Stimulated activated CD4-positive, alpha-beta T cell treated with anti-CD3 and anti-CD28 coated beads, Interleukin-12 subunit alpha, Interleukin-12 subunit beta, amount 100 ng/mL, for 4 hours (primary cell): ENCODE measurements at places on chromosomes 4 and X.
A peak's percentile ranks its signal among the peaks of the same experiment; 100 is the strongest.

DNA sequence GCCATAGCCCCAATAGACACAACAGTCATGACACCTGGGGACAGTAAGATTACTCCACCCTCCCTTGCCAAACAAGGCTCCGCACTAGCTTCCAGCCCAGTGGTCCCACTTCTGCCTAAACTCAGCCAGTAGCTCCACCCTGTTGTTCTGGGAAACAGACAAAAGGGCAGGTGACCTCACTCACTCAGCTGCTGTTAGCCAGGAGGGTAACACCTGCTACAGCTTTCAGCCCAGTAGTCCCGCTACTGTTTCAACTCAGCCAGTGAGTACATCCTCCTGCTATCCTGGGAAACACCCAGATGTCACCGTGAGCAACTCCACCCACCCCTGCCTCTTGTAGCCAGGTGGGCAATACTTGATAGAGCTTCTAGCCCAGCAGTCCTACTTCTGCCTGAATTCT, 162.7 kb upstream of the CPXCR1 start:
- no peak for DNase-seq

GRCh38 chrX:114097866-114098265, 486.0 kb upstream of the HTR2C start:
- no peak for DNase-seq

DNA sequence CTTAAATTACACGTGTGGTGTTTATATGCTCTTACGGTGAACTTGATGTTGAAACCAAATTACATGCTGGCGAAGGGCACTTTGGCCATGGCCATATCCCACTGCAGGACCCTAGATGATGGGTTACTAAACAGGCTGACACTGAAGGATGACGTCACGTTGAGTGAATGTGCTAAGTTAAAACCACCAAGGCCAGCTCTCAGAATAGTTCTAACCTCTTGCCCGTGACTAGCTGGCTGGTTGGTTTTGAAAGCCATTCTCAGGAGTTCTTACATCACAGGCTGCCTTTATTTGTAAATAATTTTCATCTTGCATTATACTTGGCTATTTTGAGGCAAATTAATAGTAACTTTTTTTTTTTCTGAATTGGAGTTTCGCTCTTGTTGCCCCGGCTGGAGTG, 41.3 kb upstream of the PHEX start:
- no peak for DNase-seq

GRCh38 chrX:49042581-49043219, 457 bp downstream of the TFE3 start:
- DNase-seq: no peak

- no peak for DNase-seq
Observed at GRCh38 chr4:168803732-168804131, 206.3 kb downstream of the CBR4 start.

- peak; percentile 54 for DNase-seq
Observed at GRCh38 chr4:37453281-37453998, 208.9 kb downstream of the NWD2 start.

GRCh38 chr4:120331486-120332370, 265.1 kb upstream of the MAD2L1 start:
- no peak for DNase-seq

GRCh38 chr4:77050962-77051361, 24.8 kb downstream of the CCNI start:
- DNase-seq: no peak

DNA sequence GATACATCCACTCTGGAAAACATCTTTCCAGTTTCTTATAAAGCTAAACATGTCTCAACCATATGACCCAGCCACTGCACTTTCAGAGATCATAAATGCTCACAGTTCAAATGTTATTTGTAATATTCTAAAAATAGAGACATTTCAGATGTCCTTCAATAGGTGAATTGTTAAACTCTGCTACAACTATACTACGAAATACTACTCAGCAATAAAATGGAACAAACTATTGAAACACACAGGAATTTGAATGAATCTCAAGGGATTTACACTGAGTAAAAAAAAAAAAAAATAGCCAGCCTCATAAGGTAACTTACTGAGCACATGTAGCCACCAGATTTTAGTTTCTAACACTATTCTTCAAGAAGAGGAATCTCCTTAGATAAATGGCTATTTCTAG, 253.9 kb downstream of the PCDH18 start:
- no peak for DNase-seq

GRCh38 chr4:15476396-15476795, 6.7 kb downstream of the CC2D2A start:
- no peak for DNase-seq

DNA sequence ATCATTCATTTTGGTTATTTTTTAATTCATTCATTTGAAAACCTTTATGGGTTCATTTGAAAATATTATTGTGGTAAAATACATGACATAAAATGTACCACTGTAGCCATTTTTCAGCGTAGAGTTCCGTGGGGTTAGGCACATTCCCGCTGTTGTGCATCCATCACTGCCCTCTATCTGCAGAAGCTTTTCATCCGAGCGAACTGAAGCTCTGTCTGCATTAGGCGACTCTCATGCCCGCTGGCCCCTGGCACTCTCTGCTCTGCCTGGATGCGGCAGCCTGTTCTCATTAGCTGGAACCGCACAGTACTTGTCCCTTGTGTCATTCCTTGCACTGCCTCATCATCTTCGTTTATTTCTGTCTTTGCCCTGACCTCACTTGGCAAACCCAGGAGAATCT, 17.5 kb downstream of the CFAP99 start:
- no peak for DNase-seq

DNA sequence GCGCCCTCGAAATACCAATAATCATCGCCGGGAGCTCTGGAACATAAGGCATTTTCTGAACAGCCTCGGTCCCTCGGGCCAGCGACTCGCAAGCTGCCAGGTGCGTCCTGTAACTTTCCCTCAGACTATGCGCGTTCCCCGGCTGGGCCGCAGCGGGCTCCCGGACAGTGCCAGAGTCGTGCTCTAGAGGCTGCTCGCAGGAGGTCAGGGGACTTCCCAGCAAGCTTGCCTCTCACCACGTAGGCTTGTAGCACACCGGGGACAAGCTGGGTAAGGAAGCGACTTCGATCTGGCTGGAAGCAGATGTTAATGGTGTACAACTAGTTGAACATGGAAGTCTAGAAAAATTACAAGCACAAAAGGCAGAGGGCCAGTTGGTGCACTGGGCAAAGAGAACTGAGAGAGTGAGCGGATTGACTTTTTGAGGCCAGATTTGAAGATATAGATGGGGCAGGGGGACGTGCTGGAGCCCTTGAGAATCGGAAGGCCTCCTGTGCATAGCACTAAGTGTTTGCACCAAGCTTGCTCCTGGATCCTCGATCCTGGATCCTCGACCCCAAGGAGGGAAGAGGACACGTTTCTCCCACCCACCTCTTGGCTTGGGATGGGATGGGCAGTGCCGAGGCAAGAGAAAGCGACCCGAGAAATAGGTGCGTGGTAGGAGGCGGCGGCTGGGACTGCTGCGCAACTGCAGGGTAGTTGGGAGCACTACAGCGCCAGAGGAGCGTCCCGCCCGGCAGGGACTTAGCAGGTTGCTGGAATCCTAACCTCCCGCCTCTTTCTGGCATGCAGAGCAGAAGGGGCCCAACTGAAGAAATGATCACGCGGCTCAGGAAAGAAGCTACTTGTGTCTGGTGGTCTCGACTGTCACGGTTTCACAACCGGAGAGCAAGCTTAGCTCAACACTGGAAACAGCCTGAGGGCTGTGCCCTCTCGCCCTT, 19.9 kb upstream of the ZIC3 start:
- DNase-seq: no peak

DNA sequence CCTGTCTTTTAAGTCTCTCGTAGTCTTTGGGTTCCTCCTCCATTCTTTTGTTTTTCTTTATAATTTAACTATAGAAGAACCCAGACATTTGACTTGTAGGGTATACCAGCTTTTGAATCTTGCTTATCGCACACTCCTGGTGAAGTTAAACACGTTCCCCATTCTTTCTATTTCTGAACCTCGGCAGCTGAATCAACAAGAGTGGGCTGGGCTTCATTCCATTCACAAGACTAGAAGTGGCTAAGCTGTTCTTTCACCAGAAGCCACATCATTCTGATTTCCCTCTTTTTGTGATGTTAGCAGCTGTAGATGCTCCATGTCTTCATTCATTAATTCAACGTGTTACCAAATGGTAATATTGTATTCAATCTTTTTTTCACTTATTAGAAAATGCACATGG, 167.9 kb downstream of the CORIN start:
- no peak for DNase-seq

DNA sequence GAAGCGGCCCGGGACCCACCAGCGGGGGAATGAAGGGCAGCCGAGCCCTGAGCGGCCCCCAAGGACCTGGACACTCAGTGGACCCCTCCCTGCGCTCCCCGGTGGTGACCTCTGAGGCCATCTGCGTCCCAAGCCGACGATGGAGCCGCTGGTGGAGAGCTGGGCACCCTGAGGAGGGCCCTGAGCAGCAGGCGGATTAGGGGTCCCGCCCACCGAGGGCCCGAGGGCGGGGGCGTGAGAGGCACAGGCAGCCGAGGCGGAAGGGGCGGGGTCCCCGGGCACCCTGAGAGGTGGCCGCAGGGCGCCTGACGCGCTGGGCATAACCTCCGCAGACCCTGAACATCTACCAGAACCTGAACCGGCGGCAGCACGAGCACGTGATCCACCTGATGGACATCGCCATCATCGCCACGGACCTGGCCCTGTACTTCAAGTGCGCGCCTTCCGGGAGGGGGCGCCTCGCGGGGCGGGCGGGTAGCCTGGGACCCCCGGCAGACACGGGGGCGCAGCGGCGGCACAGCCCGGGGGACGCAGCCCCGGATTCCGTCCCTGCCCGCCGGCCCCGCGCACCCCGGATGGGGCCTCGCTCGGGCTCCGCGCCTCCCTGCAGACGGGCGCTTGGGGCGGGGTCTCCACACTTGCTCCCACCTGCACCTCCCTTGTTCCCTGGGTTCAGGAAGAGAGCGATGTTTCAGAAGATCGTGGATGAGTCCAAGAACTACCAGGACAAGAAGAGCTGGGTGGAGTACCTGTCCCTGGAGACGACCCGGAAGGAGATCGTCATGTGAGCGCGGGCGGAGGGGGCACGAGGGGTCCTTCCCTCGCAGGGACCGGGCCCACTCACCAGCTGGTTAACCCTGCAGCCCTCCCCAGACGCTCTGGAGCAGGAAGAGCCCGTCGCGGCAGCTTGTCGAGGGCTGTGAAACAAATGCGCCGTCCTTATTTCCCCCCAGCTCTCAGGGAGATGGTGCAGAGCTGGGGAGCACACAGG, 10.3 kb downstream of the ATP5ME start:
- peak; percentile 77 for DNase-seq

DNA sequence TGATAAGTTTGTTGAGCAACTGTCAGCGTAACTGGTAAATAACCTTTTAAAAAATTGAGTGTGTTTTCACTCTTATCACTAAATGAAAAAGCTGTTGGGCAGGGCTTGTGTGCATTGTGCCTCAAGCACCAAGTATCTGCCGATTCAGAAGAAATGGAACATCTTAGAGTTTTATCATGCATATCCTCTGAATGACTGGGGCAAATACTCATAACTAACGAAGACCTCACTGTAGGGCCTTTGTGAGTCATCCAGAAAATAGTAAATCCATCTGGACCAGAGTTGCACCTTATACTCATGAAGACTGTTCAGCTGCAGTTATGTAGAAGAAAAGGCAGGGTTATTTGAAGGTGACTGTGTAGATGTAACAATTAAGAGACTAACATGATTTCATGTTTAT, 222.1 kb downstream of the CAMK2D start:
- DNase-seq: no peak

DNA sequence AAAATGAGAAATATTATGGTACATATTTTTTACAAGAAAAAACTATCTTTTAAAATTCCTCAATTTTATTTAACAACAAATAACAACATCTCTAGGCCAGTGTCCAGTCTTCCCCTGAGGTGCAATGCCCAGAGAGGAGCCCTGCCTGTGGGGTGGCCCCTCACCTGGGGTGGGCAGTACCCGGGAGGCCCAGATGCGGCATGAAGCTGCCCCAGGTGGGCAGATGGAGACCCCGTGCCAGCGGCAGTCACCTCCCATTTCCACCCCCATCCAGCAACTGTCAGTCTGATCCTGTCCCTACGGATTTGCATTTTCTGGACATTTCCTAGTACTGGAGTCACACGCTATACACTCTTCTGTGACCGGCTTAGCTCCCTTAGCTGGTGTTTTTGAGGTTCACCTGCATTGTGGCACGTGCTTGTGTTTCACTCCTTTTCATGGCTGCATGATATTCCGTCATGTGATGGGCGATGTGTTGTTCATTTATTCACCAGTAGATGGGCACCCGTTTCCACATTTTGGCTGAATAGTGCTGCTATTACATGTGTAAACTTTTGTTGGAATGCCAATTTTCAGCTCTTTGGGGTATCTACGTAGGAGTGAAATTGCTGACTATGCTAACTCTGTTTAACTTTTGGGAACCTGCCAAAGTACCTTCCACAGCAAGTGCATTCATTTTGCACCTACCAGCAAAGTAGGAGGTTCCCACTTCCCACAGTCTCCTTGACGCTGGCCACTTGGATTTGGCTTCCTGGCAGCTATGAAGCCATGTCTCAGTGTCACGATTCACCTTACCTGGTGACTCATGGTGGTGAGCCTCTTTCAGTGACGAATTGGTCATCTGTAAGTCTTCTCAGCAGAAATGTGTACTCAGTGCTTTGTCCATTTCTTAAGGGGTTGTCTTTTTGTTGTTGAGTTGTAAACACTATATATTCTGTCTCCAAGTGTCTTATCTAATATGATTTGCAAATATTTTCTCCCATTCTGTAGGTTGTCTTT, 11.7 kb upstream of the MAEA start:
- no peak for DNase-seq
